ENCODE measurements at places on chromosomes 12 and 14. TPM values are rescaled to one million over a fixed set of nuclear protein-coding genes. Genes with fewer than 3 reads are reported as not detected.

WDR20 gene
- polyA plus RNA-seq: 17.2 TPM

CRY1 gene
- 4.9 TPM for polyA plus RNA-seq

CLEC2A gene
- polyA plus RNA-seq: not detected

SERPINA6 gene
- polyA plus RNA-seq: 0.65 TPM

NUAK1 gene
- 11.3 TPM for polyA plus RNA-seq

SSTR1 gene
- polyA plus RNA-seq: 0.08 TPM

TPPP2 gene
- polyA plus RNA-seq: not detected

ARHGAP9 gene
- 1.0 TPM for polyA plus RNA-seq

KRT79 gene
- polyA plus RNA-seq: not detected

SMCO2 gene
- polyA plus RNA-seq: 0.21 TPM

TC2N gene
- not detected for polyA plus RNA-seq

MDGA2 gene
- polyA plus RNA-seq: not detected

CD163 gene
- polyA plus RNA-seq: 0.03 TPM

KRT3 gene
- polyA plus RNA-seq: not detected

SLCO1B1 gene
- polyA plus RNA-seq: not detected

TTC7B gene
- 43.1 TPM for polyA plus RNA-seq

TAC3 gene
- not detected for polyA plus RNA-seq

VEZT gene
- polyA plus RNA-seq: 41.2 TPM

AACS gene
- 17.1 TPM for polyA plus RNA-seq

SERPINA10 gene
- not detected for polyA plus RNA-seq

GUCY2C gene
- not detected for polyA plus RNA-seq

MIP gene
- not detected for polyA plus RNA-seq

AQP5 gene
- 0.10 TPM for polyA plus RNA-seq

SLC39A5 gene
- 0.12 TPM for polyA plus RNA-seq

OR6C2 gene
- polyA plus RNA-seq: not detected

FOXN4 gene
- polyA plus RNA-seq: 0.10 TPM

JKAMP gene
- 95.4 TPM for polyA plus RNA-seq

TRIM9 gene
- 3.9 TPM for polyA plus RNA-seq
